NCI-H748 treated with DMSO at 0.1 percent for 48 hours (cell line): ENCODE measurements at places on chromosomes 2 and 18.
A peak's percentile ranks its signal among the peaks of the same experiment; 100 is the strongest.

DNA sequence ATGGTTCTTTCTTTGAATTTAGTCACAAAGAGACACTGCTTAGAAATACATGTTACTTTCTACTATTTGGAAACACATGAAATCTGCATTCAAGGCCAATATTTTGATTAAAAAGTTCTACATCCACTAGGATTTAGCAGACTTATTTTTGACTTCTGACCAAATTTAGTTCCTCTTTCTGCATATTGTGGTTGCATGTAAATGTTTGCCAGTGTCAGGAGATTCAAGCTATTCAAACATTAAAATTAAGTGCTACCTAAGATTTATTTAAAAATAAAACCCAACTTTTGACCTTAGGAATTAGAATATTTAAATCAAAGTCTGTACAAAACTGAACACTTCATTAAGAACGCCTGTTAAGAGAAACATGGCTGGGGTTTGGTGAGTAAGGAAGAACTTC is 891.1 kb downstream of the CPS1 start:
- no peak for DNase-seq

DNA sequence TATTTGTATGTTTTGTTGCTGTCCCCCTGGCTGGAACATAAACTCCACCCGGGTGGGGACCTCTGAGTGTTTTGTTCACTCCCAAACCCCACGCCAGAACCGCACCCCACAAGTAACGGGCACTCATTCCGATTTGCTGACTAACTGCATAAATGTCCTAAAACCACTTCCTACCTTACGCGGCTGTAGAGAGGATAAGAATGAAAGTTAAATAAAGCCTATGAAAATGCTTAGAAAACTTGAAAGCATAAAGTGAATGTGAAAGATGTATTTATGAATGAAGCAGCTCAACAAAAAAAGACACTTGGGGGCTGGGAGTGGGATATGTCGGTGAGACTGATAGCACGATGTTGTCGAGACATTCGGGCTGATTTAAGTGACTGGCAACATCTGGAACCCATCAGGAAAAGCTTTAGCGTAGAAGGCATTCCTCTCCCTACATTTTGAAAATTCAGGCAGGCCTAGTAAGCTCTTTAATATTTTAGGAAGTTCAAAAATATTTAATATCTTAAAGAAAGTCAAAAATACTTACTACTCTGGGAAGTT is 206.7 kb downstream of the SH3RF3 start:
- DNase-seq = no peak

GRCh38 chr2:195364015-195364965 is 292.7 kb upstream of the SLC39A10 start:
- DNase-seq = no peak

DNA sequence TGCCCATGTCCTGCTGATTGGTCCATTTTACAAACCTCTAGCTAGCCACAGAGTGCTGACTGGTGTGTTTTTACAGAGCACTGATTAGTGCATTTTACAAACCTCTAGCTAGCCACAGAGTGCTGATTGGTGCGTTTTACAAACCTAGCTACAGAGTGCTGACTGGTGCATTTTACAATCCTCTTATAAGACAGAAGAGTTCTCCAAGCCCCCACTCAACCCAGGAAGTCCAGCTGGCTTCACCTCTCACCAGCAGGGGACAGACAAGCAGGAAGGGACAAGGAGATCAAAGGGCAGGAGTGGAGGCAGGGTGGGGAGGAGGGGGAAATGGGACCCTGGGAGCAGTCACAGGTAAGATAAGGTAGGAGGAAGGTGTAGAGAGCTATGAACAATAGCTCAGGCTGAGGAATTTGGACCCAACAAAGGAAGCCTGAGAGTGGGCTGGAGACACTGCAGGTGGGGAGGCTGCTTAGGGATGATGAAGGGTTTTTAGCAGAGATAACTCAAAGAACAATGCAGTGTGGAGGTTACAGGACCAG is 37.1 kb downstream of the SH2D6 start:
- DNase-seq = no peak

- no peak for DNase-seq
These were observed 57.8 kb downstream of the TWIST2 start for GRCh38 chr2:238905644-238906043.

DNA sequence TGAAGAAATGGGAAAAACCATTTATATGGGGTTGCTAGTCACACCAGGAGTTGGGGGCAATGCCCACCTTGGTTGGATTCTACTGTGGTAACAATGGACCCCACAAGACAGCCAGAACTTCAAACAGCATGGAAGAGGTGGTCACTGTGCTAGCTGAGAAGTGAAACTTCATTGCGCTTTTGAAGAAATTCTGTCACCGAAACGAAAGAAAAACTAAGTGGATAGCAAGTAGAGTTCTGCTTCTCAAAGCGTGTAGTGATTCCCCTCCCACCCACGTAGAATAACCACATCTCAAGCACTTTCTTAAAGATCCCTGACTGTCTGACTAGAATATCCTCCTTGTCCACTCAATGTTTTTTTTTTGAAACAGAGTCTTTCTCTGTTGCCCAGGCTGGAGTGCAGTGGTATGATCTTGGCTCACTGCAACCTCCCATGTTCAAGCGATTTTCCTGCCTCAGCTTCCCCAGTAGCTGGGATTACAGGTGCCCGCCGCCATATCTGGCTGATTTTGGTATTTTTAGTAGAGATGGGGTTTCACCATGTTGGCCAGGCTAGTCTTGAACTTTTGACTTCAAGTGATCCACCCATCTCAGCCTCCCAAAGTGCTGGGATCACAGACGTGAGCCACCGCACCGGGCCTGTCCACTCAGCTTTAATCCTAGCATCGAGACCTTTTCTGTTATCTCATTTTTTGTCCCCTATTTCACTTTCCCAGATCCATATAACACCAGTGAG is 30.1 kb upstream of the CCL20 start:
- DNase-seq = no peak

- DNase-seq = no peak
These were observed 84.3 kb downstream of the NETO1 start for GRCh38 chr18:72783530-72783929.

DNA sequence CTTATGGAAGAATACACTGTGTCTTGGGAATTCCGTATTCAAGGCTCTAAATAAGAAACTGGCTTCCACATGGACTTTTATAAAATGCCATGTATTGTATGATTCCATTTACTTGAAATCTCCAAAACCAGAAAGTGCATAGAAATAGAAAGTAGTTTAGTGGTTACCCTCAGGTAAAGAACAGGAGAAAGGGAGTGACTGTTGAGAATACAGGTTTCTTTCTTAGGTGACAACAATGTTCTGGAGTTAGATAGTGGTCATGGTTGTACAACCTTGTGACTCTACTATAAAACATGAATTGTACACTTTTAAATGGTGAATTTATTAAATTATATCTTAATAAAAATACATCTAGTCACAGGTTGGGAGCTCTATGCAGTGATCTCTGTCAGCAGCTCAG is 481.8 kb downstream of the SPAG16 start:
- no peak for DNase-seq

- DNase-seq = no peak
These were observed 54.2 kb downstream of the DIPK1C start for GRCh38 chr18:74402806-74403433.

GRCh38 chr2:77479895-77480294 is 42.3 kb downstream of the LRRTM4 start:
- no peak for DNase-seq

GRCh38 chr18:13455960-13456481 is 237.5 kb downstream of the LDLRAD4 start:
- DNase-seq = no peak

- peak; percentile 18 for DNase-seq
These were observed 8.6 kb upstream of the ACYP2 start for GRCh38 chr2:54106631-54107454.

GRCh38 chr18:59918997-59919396 is 19.2 kb downstream of the PMAIP1 start:
- no peak for DNase-seq

GRCh38 chr2:141610564-141611175 is 520.1 kb downstream of the LRP1B start:
- no peak for DNase-seq

- DNase-seq = no peak
These were observed 8.7 kb upstream of the IMPA2 start for GRCh38 chr18:11972371-11973174.

- DNase-seq = no peak
These were observed 38.0 kb downstream of the STEAP3 start for GRCh38 chr2:119261493-119262225.

- no peak for DNase-seq
These were observed 277 bp upstream of the INPP1 start for GRCh38 chr2:190343089-190343535.

DNA sequence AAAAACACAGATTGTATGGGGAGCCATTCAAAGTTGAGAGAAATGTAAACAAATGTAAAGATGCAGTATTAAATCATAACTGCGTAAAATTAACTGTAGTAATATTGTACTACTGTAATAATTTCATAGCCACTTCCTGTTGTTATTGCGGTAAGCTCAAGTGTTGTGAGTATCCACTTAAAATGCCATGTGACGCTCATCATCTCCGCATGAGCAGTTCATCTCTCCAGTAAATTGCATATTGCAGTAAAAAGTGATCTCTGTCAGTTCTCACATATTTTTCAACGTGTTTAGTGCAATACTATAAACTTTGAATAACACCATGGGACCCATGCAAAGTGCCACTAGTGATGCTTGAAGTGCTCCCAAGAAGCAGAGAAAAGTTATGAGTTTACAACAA is 41.8 kb upstream of the SP3 start:
- no peak for DNase-seq

DNA sequence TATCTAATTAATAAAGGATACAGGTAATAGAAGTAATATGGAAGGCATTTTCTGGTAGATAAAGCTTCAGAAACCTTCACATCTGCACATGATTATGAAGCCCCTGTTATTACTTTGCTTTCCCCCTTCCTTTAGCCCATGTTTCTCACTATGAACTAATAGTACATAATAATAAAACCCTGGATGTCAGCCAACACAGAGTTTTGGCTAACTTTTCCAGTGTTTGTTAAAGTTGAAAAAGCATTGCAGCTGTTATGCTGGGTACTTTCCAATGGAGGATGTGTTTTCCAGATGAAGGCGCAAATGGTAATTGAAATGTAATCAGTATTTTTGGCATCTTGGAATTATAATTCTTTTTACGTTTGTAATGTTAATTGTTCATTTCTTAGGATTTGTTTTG is 43.5 kb downstream of the SPTBN1 start:
- no peak for DNase-seq

- DNase-seq = no peak
These were observed 143.4 kb downstream of the ADCYAP1 start for GRCh38 chr18:1048032-1048431.

- DNase-seq = no peak
These were observed 32.4 kb downstream of the ACTR3 start for GRCh38 chr2:113922335-113922734.

GRCh38 chr18:57957210-57957609 is 86.8 kb upstream of the NEDD4L start:
- no peak for DNase-seq

DNA sequence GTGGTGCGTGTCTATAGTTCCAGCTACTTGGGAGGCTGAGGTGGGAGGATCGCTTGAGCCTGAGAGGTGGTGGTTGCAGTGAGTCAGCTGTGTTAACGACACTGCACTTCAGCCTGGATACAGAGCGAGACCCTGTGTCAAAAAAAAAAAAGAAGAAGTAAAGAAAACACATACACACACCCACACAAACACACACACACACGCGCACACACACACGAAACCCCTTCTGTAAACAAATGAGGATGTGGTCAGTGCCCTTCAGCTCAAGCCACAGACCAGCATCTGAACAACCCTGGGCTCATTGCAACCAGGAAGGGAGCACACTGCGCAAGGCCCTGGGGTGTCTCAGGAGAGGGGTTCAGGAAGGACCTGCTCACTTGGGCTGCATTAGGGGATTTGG is 47.9 kb upstream of the KCNF1 start:
- DNase-seq = no peak

DNA sequence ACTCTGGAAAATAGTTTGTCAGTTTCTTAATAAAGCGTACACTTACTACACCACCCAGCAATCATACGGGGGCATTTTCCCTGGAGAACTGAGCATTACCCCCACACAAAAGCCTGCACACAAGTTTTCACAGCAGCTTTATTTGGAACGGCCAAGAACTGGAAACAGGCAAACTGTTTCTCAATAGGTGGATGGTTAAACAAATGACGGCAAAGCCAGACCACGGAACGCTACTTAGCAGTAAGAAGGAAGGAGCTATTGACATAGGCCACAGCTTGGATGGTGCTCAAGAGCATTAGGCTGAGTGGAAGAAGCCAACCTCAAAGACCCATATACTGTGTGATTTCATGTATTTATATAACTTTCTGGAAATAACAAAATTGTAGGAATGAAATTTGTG is 9.0 kb downstream of the MALL start:
- DNase-seq = no peak

- DNase-seq = no peak
These were observed 255.1 kb downstream of the MYT1L start for GRCh38 chr2:2075875-2076529.

GRCh38 chr2:225597911-225598310 is 198.4 kb downstream of the NYAP2 start:
- DNase-seq = no peak

DNA sequence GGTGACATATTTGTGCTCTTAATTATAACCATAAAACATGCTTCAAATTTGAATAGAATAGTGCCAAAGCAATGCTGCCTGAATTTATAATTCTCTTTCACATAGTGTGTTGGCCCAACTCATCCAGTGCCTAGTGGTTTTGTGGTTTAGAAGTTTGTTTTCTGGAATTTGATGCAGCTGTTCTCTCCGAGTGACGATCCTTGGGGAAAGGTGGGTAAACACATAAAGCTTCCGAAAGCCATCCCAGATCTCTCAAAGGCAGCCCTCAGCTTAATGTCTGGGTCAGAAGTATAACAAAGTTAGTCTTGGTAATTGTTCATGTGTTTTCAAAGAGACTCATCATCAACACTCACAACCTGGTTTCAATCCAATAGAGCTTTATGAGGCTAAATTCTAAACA is 235.6 kb upstream of the CDH2 start:
- DNase-seq = no peak

GRCh38 chr2:107961395-107961794 is 24.9 kb upstream of the SLC5A7 start:
- DNase-seq = no peak

GRCh38 chr2:15649561-15650255 is 58.0 kb downstream of the DDX1 start:
- no peak for DNase-seq

DNA sequence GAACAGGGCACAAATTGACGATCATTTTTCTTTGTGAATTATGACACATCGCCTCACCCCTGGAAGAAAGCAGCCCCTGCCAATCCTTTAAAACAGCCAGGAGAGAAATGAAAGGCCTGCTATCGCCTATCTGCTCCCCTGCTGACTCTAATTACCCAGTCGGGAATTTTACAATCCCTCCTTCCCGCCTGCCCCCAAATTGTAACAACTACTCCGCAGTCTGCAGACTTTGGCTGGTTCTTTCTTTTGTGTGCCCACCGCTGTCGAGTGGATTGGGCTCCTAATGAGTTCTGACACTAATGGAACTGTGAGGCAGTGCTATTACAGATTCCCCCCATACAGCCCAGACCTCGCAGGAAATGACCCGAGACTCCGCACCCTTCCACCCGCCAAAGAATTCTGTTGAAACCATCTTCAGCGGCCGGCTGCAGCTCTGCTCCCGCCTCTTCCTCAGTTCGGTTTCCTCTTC is 281.2 kb upstream of the PARD3B start:
- peak; percentile 88 for DNase-seq

GRCh38 chr2:228768818-228769217 is 502.3 kb downstream of the PID1 start:
- no peak for DNase-seq
